ENCODE measurements at places on chromosomes 13 and 19.

- DNase-seq, result peak; percentile 50
Observed at GRCh38 chr13:26601669-26602068, 44.2 kb downstream of the WASF3 start.

- no peak for DNase-seq
Observed at GRCh38 chr19:33488826-33489225, 32.8 kb downstream of the PEPD start.

DNA sequence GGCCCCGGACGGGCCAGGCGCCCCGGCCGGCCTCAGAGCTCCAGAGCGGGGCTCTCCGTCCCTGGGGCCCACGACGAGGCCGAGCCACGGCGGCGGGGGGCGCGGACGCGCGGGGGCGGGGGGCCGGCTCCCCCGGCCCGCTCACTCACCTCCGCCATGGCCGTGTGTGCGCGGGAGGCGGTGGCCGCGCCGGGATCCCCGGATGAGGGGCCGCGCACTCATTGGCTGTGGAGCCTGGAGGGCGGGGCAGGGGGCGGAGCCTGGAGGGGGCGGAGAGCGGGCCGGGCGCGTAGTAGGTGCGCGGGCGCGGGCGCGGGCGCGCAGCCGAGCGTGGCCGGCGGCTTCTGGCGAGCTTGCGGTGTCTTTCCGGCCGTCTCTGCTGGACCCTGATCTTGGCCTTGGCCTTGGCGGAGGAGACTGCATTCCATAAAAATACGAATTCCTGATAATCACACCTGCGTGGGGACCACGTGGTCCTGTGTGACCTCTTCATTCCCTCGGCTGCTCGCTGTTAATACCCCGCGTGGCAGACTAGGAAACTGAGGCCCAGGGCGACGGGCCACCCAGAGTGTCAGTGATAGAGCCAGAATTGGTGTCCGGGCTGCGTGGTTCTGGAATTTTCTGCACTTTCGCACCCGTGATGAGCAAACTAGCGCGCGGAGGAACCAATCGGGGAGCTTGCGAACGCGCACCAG is at the start of gene MIER2:
TSS of gene MIER2 (minus strand) at position 172 of the 695 bp plus-strand sequence. CDS start at position 158, 14 bp downstream.
- DNase-seq, result peak; percentile 78

- DNase-seq, result no peak
Observed at GRCh38 chr13:111912991-111913760, 153.8 kb upstream of the SOX1 start.

- peak; percentile 6 for DNase-seq
Observed at GRCh38 chr13:38767506-38768265, 80.8 kb downstream of the FREM2 start.

Measured in choroid plexus epithelial cell (primary cell).